ENCODE measurements at places on chromosomes 12 and 14.

DNA sequence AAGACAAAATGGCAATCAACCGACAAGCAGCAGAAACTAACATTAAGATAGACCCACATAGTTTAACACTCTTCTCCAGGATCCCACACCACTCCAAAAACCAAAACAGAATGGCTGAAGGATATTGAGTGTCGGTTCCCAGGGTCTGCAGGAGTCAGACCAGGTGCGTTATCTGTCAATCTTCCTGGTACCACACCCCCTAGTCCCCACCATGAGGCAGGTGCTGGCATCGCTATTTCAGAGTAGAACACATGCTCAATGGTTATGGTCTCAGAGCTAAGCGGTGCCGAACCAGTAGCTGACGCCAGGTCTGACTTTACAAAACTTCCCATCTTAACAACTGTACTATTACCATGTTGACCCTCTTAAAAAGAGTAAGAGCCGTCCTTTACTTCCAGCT is 10.2 kb downstream of the STX2 start:
- DNase-seq = no peak

- DNase-seq = no peak
Measured at GRCh38 chr14:29236848-29237247, 470.3 kb downstream of the FOXG1 start.

DNA sequence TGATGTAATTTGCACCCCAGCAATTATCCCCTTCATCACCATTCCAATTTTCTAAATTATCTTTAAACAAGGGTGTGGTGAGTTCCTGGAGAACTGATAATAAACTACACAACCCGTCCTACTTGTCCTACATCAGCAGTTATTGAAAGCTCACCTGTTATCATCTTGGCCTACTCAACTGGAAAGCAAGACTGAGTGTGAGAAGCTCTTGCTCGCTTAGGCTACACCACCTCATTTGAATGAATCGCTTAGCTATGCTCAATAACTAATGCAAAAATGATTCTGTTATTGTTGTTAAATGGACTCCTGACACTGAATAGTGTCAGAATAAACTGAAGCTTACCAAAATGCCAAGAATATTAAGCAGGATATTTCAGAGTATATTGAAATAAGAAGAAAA is 115.4 kb upstream of the BTG1 start:
- no peak for DNase-seq

GRCh38 chr12:131929581-131930456 is 743 bp downstream of the PUS1 start:
- DNase-seq = peak; percentile 47

GRCh38 chr12:14938301-14938700 is at the start of gene ERP27:
Gene ERP27, minus strand, starts transcription at chr12:14938537. Its CDS starts 29 bp downstream, at chr12:14938508.
- DNase-seq = no peak

- DNase-seq = no peak
Measured at GRCh38 chr14:89088530-89088929, 264.1 kb downstream of the TTC8 start.

- no peak for DNase-seq
Measured at GRCh38 chr12:58384196-58384595, 442.8 kb downstream of the ATP23 start.

DNA sequence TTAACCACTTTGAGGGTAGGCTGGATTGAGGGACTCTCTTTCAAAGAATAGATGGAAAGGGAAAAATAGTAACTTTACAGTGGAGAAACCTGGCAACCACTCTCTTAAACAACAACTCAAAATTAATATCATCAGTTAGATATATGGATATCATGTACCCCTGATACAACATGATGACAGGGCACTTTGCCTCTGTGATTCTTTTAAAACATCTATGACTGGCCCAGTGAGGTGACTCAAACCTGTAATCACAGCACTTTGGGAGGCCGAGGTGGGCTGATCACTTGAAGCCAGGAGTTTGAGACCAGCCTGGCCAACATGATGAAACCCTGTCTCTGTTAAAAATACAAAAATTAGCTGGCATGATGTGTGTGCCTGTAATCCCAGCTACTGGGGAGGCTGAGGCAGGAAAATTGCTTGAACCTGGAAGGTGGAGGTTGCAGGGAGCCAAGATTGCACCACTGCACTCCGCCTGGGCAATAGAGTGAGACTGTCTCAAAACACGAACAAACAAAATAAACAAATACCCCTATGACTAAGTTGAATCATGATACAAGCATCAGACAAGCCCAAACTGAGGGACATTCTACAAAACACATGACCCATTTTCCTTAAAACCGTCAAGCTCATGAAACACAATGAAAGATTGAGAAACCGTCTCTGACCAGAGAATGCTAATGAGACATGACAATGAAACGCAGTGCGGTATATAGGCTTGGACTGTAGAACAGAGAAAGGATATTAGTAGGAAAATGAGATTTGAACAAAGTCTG is 26.4 kb upstream of the SLC7A8 start:
- DNase-seq = no peak

Data from activated naive CD8-positive, alpha-beta T cell treated with anti-CD3 and anti-CD28 coated beads for 36 hours (primary cell).